Stimulated activated CD4-positive, alpha-beta T cell treated with anti-CD3 and anti-CD28 coated beads, Interleukin-1b, Interleukin-23, amount 100 ng/mL, for 24 hours (primary cell): ENCODE measurements at places on chromosomes 1 and 21.
A peak's percentile ranks its signal among the peaks of the same experiment; 100 is the strongest.

DNA sequence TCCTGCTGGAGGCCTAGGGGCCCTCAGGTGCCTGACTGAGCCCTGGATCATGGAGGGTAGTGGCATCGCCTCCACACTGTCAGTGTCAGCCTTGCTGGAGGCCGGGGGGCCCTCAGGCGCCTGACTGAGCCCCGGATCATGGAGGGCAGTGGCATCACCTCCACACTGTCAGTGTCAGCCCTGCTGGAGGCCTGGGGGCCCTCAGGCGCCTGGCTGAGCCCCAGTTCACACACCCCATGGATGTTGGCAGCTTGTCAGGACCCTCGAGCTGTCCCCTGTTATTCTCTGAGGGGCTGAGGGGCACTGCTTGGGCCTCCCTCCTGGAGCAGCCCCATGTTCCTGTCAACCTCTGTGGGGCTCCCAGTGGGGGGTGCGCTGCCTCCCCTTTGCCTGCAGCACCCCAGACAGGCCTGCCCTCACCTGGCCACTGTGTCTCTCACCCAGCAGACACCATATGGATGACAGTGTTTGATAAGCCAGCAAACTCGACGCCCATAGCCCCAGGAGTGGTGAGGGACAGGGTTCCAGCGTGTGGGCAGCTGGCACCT is 197.6 kb downstream of the LIPI start:
- no peak for DNase-seq

DNA sequence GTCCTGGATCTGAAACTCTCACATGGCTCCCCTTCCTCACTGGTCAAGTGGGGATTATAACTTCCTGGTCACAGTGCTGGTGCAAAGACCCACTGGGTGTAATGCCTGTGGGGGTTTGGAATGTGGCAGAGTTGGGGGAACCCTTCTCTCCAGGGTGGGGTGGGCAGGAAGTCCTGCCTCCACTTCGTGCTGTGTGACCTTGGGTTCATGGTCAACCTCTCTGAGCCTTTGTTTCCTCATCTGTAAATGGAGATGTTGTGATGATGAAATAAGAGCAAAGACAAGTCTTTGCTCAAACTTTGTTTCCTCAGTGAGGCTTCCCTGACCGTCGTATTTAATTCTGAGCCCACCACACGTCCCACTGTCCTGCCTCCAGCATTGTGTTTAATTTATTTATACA is 564.7 kb downstream of the PTPRU start:
- DNase-seq = no peak

DNA sequence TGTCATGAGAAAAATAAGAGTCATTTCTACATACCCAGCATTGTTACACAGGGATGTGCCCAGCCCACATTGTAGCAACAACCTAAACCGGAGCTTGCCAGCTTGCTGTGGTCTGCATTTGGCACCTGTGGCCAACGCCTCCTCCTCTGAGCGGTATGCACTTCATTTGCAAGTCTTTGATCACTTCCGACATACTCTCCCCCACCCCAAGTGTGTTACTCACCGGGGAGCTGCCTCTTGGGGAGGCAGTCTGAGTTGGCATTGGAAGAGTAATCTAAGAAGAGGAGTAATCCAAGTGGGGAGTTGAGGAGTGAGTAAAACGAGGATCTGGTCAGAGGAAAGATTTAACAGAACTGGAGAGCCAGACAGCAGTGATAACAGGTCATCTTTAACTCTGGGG is 3.8 kb downstream of the BCL9 start:
- DNase-seq = peak; percentile 61

DNA sequence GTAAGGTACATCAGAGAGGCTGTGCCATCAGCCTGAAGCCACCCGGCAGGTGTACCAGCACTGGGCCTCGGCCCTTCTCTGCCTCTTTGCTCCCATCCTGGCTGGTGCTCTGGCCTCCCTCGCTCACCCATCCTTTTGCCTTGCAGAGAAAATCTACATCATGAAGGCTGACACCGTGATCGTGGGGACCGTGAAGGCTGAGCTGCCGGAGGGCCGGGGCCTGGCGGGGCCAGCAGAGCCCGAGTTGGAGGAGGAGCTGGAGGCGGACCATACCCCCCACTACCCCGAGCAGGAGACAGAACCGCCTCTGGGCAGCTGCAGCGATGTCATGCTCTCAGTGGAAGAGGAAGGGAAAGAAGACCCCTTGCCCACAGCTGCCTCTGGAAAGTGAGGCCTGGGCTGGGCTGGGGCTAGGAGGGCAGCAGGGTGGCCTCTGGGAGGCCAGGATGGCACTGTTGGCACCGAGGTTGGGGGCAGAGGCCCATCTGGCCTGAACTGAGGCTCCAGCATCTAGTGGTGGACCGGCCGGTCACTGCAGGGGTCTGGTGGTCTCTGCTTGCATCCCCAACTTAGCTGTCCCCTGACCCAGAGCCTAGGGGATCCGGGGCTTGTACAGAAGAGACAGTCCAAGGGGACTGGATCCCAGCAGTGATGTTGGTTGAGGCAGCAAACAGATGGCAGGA is 24.5 kb upstream of the TNFRSF1B start:
- DNase-seq = no peak

DNA sequence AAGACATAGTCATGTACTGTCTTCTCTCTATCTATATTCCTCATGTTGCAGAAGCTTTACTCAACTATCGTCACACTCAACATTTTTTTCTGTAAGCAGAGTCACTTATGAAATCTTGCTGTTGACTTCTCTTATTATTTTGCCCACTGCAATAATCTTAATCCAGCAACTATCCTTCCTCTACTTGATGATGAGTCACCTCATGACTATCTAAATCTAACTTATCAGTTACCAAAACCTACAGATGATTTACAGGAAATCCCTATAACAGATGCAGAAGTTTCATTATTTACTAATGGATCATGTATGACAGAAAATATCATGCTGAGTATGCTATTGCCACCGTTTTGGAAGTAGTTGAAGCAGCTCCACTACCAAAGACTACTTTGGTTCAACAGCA is 378.9 kb downstream of the DUSP10 start:
- no peak for DNase-seq

DNA sequence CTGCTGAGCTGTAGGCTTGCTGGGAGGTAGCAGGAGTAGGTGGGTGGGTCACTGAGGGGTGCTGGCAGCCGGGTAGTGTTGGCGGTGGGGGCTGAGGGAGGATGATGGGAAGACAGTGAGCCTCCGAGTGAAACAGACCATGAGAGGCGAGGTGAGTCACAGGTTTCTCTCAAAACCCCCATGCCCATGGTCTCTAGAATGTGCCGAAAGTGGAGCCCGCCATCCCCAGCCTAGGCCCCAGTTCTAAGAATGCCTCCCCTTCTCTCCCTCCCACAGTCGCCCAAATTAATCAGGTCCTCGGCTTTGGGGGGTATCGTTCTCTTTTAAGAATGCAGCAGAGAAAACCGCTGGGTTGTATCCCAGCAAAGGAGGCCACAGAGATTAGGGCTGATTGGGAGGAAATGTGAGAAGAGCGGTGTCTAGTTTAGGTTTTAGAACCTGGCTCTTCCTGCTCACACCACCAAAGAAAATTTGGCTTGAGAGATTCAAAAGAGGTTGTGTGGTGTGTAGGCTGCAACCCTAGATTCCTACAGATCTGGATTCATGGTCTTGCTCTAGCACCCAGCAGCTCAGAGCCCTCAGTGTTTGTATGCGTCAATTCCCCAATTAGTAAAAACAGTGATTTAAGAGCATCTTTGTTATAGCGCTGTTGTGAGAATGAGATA is 27.7 kb upstream of the IL19 start:
- DNase-seq = no peak

DNA sequence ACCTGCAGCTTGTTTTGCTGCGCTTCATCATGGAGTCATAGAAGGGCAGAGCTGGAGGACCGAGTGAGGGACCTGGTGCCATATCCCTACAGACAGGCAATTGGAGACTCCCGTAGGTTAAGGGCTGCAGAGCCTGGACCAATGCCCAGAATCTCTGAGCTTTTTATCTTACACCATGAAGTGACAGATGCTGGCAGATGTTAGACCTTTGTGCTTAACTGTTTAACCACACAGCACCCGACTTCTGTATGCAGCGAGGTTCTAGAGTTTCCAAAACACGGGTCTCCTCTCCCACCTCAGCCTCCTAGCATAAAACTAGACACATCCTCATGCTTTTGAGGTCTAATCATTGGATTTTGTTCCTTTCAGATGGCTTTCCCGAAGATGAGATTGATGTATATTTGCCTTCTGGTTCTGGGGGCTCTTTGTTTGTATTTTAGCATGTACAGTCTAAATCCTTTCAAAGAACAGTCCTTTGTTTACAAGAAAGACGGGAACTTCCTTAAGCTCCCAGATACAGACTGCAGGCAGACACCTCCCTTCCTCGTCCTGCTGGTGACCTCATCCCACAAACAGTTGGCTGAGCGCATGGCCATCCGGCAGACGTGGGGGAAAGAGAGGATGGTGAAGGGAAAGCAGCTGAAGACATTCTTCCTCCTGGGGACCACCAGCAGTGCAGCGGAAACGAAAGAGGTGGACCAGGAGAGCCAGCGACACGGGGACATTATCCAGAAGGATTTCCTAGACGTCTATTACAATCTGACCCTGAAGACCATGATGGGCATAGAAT is 47.6 kb downstream of the B3GALT5 start:
- DNase-seq = no peak

DNA sequence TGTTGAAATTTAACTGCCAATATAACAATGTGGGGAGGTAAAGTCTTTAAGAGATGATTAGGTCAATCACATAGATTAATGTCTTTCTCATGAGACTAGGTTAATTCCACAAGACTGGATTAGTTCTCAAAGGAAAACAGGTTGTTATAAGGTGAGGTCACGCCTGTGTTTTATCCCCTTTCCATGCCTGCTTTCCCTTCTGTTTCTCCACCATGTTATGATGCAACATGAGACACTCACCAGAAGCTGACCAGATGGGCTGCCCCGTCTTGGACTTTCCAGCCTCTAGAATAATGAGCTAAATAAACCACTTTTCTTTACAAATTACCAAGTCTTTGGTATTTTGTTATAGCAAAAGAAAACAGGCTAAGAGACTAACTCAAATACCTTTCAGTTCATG is 70.8 kb downstream of the DDAH1 start:
- no peak for DNase-seq

- no peak for DNase-seq
Measured at GRCh38 chr1:186152620-186153239, 222.3 kb downstream of the TPR start.

DNA sequence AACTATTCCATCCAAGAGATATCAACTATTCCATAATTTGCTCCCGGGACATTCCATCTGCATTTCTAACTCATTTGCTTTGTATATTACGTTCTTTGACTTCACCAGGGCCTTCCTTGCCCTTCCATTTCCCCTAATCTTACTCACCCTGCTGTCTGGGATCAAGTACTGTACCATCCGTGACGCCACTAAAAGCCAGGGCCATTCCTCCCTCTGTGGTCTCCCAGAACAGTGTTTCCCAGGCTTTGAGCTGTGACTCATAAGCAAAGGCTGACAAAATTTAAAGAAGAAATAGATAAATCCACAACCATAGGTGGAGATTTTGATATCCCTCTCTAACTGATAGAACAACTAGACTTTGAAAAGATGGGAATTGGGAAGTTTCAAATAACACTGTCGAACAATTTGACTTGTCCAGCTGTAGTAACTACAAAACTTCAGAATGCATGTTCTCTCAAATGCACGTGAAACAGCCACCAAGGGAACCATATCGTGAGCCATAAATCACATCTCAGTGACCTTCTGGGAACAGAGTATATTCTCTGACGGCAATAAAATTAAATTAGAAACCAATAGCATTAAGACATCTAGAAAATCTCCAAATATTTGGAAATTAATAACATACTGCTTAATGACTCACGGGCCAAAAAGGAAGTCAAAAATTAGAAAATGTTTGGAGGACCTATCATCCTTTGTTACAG is 501.0 kb downstream of the SETD4 start:
- DNase-seq = no peak

GRCh38 chr1:218679391-218679790 is 334.3 kb downstream of the TGFB2 start:
- DNase-seq = no peak
